ENCODE measurements at places on chromosomes 3 and 15.
A peak's percentile ranks its signal among the peaks of the same experiment; 100 is the strongest.

- no peak for DNase-seq
Measured at GRCh38 chr3:141313093-141313683, 55.1 kb upstream of the ZBTB38 start.

DNA sequence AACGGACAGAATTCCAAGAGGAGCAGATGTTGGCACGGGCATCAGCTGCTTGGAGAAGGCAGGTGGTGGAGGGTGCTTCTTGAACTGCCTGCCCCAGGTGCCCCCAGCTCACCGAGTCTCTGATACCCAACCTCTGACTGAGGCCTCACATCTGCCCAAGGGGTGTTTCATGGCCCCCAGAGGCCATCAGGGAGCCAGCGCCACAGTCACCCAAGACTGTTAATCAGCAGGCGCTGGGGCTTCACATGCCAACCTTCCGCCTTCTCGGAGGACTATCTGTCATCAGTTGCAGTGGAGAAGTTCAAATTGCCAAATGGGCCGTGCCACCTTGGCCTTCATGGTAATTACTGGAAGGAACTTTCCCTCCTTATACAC, 61.9 kb upstream of the SLC6A1 start:
- peak; percentile 18 for DNase-seq

DNA sequence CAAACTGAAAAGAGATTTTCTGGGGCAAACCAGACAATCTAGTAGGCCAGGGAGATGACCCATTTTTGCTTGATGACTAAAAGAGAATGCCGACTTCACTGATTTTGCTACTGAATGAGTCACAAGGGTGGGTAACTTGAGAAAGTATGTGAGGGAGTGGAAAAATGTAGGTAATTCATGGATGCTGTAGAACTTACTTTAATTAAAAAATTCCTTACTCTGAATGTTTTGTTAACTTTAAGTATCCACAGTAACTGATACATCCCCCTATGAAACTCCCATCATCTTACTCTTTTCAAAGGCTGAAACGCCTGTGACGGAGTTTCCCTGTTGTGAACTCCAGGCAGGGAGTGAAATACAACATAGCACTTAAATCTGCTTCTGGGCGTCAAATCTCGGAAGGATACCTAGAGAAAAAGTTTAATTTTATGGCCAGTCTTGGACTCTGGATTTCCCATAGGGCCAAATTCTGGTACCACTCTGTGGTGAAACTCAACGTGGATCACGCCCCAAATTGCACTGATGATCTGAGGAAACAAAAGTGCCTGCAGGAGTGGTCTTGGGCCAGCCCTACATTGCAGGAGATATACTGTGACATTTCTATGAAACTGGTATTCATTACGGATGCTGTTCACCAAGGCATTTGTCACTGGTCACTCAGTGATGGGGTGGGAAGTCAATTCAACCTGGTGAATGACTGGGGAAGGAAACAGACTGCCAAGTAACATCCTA, 24.0 kb downstream of the GOLIM4 start:
- DNase-seq = no peak

GRCh38 chr3:45332901-45333407, 55.4 kb upstream of the LARS2 start:
- no peak for DNase-seq

DNA sequence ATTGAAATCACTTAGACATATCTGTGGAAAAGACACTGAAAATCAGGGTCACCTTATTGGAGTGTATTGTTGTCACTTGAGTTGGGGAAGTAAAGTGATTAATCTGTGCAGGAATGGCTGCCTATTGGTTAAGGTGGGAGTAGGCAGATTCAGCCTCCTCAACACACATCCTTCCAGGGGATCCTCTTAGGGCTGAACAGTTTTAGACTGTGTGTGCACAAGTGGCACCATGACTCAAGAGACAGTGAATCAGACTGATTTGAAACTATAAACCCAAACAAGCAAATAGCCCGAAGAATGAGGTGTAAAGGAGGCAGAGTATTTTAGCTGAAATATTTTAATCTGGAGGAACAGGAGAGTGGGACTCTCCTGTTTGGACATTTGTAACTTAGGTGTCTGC, 4.9 kb downstream of the ABHD17C start:
- no peak for DNase-seq

DNA sequence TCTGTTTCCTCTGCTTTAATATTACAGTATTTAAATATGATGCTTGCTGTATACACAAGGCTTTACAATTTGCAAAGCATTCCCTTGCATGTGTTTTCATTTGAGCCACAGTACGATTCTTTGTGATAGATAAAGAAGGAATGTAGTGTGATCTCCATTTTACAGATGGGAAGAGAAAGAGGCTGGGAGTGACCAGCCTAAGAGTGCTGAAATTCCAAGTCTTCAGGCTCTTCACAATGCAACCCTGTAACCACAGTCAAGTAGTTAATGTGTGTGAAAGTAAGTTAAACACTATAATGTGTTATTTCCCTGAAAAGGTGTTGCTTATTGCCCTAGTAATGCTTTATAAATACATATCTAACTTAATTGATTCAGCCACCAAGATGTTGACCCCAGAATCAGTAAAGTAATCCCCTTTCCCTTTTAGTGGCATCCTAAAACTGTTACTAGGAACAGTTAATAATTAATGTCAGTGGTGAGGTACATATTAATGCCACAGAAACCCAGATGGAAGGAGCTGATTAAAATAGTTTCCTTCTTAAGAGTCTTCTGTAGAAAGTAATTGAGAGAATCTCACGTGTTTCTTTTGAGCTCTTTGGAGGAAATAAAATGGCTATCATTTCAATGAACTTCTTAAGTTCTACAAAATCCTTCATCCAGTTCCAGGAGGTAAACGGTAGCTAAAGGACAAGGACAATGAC, 110.4 kb downstream of the IL12A start:
- no peak for DNase-seq

All from sciatic nerve (tissue), 2 donors.